Fibroblast of the aortic adventitia (primary cell): ENCODE measurements at places on chromosomes 16 and 17.

GRCh38 chr16:21159281-21159951 lies 942 bp downstream of the LDAF1 start:
- DNase-seq, result no peak

DNA sequence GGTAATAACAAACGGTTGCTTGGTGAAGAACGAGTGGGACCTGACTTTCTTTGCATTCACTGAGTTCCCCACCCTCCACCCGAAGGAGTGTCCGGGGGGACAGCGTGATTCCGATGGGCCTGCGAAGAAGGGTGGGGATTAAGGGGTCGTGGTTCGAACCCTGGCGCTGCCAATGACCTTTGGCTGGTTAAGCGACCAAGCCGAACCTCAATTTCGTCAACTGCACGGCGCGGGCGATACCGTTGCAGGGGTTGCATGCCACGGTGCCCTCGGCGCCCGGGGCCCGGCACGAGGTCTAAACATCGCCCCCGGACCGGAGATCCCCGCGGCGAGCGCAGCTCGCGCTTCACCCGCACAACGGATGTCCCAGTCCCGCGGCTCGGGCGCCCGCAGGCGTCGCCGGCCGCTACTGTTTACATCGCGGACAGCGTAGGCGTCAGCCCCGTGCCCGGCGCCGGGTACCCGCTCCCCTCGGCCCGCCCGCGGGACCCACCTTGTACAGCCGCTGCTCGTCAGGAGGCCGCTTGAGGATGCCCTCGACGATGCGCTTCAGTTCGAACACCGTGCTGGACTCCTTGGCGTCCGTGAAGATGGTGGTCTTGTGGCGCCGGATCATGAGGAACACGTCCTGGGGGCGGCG lies 460 bp downstream of the ELOB start:
- DNase-seq, result no peak

DNA sequence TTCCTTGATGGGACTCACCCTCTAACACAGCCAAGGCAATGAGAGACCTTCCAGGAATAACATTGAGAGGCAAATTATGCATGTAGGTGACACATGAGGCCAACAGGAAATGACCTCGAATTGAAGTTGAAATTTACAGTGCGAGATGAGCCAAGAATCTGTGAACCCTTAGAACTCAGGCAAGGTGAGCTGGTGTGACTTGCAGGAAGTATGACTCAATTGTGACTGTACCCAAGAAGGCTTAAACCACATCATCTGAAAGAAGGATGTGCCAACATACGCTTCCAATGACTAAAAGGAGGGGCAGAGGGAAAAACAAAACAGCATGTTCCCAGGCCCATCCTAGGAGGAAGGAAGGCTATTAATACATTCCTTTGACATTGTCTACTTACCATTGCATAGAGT lies 44.8 kb downstream of the PITPNC1 start:
- DNase-seq, result peak; percentile 94

- no peak for DNase-seq
Measured at GRCh38 chr17:19370493-19370960, 7.8 kb upstream of the MAPK7 start.

GRCh38 chr16:72935896-72936295 lies 112.0 kb downstream of the ZFHX3 start:
- DNase-seq, result peak; percentile 9

- peak; percentile 21 for DNase-seq
Measured at GRCh38 chr16:53829186-53829747, 125.3 kb downstream of the FTO start.

DNA sequence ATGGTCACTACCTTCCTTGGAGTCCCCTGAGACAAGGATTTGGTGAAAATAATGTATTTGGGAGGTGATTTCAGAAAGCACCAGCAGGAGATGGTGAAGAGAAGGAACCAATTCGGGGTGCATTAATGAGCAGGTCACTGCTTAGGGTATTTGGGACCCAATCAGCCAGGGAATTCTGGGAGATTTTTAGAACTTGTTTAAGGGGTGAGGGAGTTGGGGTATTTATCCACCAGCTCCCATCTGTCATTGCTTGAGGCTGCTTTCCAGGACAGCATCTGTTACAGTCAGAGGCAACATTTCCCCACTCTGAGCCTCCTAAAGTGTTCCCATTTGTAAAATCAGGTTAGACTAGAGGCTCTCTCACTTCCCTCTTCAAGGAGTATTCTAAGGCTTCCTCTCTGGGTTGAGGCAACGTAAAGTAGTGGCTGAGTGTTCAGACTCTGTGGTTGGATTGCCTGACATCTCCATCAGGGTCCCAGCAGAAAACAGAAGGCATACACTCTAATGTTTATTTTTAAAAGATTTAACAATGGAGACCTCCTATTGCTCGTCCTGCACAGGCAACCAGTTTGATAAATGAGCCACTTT lies 60.9 kb downstream of the CLEC19A start:
- DNase-seq, result no peak

DNA sequence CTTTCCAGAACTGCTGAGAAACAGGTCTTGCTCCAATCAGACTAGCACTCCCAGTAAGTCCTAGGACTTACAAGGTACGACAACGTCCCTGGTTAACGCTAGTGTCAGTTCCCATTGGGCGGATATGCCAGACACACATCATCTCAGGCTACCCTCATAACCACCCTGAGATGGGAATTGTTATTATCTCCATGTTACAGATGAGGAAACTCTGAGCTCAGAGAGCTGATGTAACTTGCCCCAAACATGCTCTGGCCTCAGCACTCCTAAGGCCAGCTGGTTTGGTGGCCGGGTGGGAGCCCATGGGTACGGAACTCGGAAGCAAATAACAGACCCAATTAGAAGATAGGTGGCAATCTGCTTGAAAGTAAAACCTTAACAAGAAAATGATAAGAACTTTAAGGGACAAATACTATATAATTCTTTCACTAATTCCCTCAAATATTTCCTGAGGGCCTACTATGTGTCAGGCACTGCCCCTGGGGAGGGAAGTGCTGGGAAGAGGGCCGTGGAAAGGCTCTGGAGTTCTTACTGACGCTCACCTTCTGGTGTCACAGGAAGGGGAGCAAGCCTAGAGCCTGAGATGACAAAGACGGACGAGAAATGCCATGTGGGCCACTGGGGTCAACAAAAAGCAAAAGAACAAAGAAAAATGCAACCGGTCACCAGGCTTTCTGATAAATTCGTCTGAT lies 6.9 kb downstream of the CREBBP start:
- peak; percentile 61 for DNase-seq

DNA sequence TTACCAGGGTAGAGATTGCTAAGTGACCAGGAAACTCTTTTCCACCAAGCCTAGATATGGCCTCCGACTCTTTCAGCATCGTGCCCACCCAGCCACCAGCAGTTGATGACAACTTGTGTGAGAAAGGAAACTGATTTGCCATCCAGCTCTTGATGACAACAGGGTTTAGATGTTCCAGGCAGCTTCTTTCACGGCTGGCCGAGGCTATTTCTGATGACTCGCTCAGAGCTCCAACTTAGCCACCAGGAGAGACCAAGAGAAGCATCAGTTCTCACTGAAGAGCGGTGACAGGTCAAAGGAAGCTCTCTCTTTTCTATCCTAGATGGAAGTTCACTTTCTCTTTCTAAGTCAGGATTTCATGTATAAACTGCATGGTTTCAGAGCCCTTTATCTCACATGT lies 61.2 kb downstream of the MPHOSPH6 start:
- DNase-seq, result no peak

DNA sequence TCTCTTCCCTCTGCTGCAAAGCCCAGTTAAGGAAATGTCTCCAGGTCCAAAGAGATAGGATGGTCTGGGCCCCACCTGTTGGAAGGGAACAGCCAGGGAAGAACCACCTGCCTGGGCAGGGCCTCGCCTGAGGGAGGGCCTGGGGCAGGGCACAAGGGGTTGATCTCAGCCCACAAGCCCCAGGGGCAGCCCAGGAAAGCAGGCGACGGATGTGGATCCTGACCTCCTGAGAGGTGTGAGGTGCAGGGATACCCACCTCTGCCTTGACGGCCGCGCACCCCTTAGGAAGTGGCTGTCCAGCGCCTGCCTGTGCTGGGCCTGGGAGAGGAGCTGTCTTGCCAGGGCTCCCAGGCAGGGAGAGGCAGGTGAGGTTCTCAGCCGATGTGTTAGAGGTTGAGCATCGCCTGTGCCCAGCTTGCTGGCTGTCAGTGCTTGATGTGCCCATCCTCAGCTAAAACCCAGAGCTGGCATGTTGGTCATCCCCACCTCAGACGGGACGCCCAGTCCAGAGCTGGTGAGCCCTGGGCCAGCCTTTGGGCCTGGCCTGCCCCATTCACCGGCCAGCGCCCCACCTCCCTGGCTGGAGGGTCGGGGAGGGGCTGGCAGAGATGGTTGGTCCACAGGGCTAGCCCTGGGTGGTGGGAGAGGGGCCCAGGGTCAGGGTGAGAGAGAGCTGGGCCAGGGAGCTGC lies 434 bp downstream of the CEMP1 start:
- DNase-seq, result no peak

GRCh38 chr17:43051969-43052368 lies 26.9 kb downstream of the RND2 start:
- no peak for DNase-seq

DNA sequence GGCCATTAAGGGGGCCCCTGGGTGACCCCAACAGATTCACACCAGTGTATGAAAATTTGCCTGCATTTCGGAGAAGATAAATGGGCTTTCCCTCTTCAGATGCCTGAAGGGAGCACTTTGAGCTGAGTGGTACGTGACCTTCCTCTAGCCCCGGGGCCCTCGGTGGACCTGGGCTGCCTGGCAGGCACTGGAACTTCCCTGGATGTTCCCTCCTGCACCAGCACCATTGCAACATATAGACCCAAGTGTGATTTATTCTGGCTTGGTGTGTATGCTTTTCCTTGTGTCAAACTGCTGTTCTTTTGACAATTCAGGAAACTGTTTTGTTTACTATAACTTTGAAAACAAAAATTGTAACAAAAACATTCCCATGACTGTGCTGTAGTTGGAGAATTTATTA lies 93.8 kb downstream of the TNFRSF13B start:
- no peak for DNase-seq

DNA sequence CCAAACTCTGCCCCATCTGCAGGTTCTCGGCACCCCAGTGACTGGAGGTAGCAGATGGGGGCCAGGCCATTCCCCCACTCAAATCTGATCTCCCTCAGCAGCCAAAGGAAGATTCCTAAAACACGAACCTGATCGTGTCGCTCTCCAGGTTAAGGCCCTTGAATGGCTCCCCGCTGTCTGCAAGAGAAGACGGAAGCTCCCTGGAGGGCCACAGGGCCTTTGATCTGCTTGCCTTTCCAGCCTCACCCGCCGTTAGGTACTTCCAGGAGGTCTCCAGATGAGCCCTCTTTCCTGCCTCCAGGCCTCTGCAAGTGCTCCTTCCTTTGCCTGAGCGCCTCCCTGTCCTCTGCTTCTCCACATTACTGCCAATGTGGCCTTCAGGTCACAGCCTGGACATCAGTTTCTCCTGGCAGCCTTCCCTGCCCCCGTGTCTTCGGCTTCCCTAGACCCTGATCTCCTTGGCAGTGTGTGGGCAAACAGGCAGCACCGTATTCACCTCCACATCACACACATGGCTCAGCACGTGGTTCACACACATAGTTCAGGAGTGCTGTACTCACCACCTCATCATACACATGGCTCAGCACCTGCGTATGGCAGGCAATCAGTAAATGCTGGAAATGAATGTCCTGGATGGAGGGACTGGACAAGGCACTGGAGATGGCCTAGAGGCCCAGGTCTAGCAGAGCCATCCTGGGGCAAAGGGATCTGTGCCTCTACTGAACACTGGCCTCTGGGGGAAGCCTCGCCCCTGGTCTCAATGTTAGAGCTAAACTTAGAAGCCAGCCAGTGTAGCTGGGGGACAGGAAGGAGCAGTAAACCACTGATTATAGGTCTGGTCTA lies 26.4 kb upstream of the MRPS23 start:
- no peak for DNase-seq

- no peak for DNase-seq
Measured at GRCh38 chr17:73628642-73629552, 15.3 kb downstream of the SDK2 start.

DNA sequence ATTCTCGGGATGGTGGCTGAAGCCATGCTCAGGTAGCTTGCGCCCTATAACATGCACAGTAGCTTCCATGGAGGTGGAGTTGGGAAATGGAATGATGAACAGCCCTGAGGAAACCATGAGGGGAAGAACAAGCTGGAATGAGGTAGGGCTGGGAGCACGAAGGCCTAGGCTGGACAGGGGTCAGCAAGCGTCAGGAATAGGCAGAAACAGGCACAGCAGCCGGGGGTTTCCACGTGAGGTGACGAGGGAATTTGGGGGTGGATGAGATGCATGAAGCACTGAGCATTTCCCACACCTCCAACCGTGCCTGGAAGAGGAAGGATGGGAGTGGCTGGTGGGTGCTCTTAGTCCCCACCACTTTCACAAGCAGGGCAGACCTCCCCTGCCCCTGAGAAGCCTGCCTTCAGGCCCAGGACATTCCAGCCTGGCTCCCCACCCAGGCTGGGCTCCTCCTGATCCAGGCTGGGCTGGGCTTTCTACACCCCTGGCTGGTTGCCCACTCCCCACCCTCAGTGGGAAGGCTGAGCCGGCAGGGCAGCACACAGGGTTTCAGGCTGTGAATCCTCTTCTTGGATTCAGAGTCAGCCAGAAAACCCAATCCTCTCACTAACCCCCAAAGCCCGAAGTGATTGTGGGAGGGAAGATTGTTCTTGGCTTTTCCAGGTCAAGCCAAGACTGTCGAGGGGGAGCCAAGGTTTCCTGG lies 21.9 kb downstream of the PLEKHG4 start:
- DNase-seq, result peak; percentile 71

GRCh38 chr17:79379700-79380445 lies 231.0 kb downstream of the RBFOX3 start:
- no peak for DNase-seq

- DNase-seq, result peak; percentile 19
Measured at GRCh38 chr16:54847207-54847606, 83.5 kb upstream of the IRX5 start.

DNA sequence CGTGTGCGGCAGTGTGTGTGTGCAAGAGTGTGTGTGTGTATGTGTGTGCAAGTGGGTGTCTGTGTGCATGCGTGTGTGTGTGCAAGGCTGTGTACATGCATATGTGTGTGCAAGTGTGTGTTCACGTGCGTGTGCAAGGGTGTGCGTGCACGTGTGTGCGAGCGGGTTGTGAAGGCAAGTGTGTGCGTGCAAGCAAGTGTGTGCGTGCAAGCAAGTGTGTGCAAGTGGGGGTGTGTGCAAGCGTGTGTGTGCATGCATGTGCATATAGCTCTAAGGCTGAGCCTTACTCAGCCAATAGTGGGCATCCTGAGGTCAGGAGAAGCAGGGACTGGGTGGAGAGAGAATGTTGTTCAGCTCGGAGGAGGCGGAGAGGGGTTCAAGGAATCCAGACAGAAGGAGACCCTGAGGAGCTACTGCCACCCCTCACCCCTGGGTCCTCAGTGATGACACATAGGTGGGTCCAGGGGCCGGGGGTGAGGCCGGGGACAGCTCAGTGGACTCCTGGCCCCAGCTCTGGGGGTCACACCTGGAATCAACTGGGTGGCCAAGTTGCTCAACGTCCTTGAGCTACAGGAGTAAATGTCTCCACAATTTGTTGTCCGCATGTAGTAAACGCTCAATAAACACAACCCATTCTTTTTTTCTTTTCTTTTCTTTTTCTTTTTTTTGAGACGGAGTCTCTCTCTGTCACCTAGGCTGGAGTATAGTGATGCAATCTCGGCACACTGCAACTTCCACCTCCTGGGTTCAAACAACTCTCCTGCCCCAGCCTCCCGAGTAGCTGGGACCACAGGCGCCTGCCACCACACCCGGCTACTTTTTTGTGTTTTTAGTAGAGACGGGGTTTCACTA lies 1.8 kb downstream of the PRR29 start:
- no peak for DNase-seq
